Stimulated activated CD8-positive, alpha-beta memory T cell treated with anti-CD3 and anti-CD28 coated beads, Interleukin-15, amount 100 ng/mL, for 1 hour (primary cell): ENCODE measurements at places on chromosomes 3 and 15.

GRCh38 chr15:74821091-74821789 lies 5.2 kb upstream of the CPLX3 start:
- no peak for DNase-seq

- no peak for DNase-seq
Measured at GRCh38 chr15:60842694-60843093, 363.8 kb upstream of the ICE2 start.

- DNase-seq, result no peak
Measured at GRCh38 chr15:54820098-54820497, 376.6 kb downstream of the RSL24D1 start.

GRCh38 chr3:11019116-11019819 lies 26.7 kb downstream of the SLC6A1 start:
- no peak for DNase-seq

- DNase-seq, result no peak
Measured at GRCh38 chr3:16841904-16842271, 42.9 kb upstream of the PLCL2 start.

DNA sequence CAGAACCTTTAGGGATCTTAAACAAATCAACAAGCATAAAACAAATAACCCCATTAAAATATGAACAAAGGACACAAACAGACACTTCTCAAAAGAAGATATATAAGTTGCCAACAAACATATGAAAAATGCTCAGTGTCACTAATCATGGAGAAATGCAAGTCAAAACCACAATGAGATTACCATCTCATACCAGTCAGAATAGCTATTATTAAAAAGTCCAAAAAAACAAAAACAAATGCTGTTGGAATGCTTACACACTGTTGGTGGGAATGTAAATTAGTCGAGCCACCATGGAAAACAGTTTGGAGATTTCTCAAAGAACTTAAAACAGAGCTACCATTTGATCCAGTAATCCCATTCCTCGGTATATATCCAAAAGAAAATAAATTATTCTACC lies 423.6 kb downstream of the OTOL1 start:
- no peak for DNase-seq

DNA sequence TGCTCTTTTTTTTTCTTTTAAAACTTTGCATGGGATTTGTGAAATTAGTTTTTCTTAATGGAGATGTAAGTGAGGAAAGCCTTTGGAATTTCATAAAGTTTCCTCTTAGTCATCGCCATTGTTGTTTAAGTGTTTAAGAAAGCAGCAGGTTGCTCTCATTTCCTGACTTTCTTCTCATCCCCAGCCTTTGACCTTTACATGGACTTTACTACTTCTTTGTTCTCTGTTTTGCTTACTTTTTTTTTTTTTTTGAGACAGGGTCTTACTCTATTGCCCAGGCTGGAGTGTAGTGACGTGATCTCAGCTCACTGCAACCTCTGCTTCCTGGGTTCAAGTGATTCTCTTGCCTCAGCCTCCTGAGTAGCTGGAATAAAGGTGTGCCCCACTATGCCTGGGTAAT lies 38.6 kb downstream of the FBXL2 start:
- DNase-seq, result no peak

GRCh38 chr3:128482666-128483656 lies 10.0 kb downstream of the GATA2 start:
- DNase-seq, result no peak

DNA sequence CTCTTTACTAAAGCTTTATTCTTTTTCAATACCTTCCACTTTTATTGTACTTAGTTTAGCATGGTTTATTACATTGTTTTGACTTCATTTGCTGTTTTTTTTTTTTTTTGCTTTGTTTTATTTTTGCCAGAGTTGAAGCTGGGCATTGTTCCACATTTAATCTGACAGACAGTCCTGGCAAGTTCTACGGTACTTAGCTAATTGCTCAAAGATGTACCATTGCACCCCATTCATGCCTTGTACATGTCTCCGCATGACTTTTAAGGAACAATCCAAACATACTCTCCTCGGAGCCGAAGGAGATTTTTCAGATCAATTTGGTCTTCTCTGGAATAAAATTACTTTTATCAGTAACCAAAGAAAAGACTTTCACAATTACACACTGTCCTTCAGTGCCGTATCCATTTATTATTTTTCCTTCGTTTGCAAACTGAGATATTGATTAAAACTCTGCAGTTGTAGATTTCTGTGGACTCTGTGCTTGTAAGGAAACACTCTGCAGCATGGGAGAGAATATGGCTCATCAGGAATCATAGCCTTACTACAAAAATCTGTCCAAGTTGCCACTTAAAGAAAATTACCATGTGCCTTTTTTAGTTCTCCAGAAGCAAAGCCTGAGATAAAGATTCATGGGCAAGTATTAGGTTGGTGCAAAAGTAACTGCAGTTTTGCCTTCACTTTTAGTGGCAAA lies 952.0 kb downstream of the AGBL1 start:
- DNase-seq, result no peak

- no peak for DNase-seq
Measured at GRCh38 chr3:128287216-128287615, 133.9 kb downstream of the EEFSEC start.

DNA sequence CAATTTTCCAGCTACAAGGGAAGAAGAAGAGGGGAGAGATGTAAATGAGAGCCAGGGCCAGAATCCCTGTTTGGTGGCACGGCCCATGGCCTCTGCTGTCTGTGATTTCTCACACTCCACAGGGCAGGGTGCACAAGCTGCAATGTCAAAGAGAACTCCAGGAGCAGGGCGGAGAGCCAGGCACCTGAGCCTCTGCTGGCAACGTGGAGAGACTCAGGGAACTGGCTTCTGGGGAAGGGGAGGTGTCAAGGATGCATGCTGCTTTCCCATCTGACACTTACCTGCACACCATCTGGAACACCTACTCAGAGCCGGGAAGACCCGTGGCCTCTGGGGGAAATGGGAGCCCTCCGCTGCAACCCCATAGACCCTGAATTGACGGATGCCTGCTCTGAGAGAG lies 507.5 kb upstream of the NR2F2 start:
- no peak for DNase-seq
